GM06990 (cell line): ENCODE measurements at places on chromosomes 12 and 14.

- DNase-seq, result no peak
Measured at GRCh38 chr14:59570122-59570521, 6.5 kb downstream of the CCDC175 start.

DNA sequence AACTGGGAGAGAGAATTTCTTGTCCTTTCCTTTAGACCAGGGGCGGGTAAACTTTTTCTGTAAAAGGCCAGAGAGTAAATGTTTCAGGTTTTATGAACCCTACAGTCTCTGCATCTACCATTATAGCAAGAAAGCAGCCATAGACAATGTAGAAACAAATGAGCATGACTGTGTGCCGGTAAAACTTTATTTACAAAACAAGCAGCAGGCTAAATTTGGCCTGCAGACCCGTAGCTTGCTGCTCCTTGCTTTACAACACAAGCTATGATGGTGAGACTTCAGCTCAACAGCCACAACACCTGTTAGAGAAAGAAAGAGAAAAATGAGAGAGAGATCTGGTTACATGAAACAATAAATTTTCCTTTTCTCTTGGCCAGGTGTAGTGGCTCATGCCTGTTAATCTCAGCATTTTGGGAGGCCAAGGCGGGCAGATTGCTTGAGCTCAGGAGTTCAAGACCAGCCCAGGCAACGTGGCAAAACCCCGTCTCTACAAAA, 4.2 kb upstream of the CDC42BPB start:
- DNase-seq, result no peak

DNA sequence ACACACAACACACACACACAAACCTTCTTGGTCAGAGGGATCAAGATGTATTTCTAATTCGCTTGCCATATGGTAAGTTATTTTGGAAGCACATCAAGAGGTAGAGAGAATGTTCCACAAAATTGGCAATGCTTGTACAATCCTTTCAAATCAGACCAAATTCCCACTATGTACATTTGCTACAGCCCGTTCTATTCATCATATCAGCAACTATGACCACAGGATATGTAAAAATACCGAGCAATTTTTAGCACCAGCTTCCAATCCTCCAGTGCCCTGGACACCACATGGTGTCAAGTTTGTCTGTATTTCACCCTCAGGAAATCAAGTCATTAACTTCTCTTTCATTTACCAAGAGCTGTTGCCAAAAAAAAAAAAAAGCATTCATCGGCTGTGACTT, 21.2 kb downstream of the TBX5 start:
- DNase-seq, result no peak

DNA sequence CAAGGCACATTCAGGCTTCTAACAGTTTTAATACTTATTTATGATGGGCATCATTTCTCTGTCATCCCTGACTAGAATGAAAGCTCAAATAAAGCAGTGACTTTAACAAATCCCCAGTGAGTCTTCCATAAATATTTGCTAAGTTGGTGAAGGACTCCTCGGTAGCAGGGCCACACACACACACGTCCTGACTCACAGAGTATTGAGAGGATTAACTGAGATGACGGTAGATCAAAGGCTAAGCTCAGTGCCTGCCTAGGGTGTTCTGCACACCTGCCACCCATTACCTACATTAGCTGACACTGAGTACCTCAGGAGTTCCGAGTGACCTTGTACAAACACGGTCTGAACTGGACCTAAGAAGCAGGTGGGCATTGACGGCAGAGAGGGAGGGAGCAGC, 197.3 kb upstream of the SFSWAP start:
- DNase-seq, result no peak

DNA sequence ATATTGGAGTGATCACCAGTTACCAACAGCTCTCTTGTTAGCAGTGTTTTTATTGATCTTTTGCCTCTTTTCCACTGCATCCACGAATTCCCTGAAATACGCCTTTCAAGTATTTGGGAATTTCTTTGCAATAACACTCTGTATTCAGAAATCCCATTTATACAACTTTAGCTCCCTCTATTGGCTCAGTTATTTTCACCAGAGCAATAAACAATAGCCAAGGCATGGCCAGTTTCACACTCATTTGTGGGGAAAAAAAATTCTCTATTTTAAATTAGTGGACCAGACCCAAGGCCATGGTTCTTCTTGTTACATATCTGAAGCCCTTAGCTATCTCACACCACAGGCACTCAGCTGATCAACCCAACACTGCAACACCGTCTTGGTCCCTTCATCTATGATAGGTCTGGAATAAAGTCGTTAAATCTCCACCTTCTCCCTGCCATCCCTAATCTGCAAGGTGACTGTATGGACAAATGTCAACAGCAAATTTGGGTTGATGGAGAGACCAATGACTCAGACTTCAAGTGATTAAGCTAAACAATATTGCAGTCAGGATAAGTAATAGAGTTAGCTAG, 92.4 kb upstream of the TMEM260 start:
- no peak for DNase-seq
